CD4-positive, CD25-positive, alpha-beta regulatory T cell (primary cell): ENCODE measurements at places on chromosomes 2 and 18. TPM values are rescaled to one million over a fixed set of nuclear protein-coding genes. Genes with fewer than 3 reads are reported as not detected.

Gene FHOD3
- not detected for total RNA-seq

GRCh38 chr2:48126162-48126561 lies 219.9 kb upstream of the FBXO11 start:
- H3K4me1 ChIP-seq: peaks cover 4% of the 10 kb centered on the region
- no peak for DNase-seq
- H3K27me3 ChIP-seq: no peaks in the 10 kb centered on the region
- no peaks in the 10 kb centered on the region for H3K36me3 ChIP-seq
- H3K27ac ChIP-seq: no peak overlapping the region

Gene AGAP1
- 0.99 TPM for total RNA-seq

Gene SPAST
- total RNA-seq: 20.2 TPM

Gene PRKAG3
- total RNA-seq: not detected

Gene ASB18
- not detected for total RNA-seq
